ENCODE measurements at places on chromosomes 6 and 20.

DNA sequence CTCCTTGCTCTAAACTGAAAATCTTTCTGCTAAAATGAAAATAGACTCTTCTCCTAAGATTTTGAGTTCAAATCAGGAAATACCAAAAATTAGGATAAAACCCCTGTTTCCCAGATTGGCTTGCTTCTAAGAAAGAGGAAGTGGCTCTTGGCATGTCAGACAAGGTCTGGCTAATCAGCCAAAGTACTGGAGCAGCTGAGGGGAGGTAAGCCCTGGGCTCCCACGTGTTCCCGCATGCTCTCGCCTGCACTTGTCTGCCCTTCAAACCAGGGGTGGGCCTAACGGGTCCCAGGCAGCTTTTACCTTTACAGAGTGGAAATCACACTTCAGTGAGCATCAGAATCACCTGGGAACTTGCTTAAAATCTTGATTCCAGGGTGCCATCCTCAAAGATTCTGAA lies 43.2 kb upstream of the GABRR1 start:
- no peak for ATAC-seq
- no peak overlapping the region for H3K4me3 ChIP-seq
- H3K4me1 ChIP-seq: no peaks in the 10 kb centered on the region
- H3K27ac ChIP-seq: no peak overlapping the region
- peaks cover 4% of the 10 kb centered on the region for H3K27me3 ChIP-seq
- no peaks in the 10 kb centered on the region for H3K36me3 ChIP-seq

DNA sequence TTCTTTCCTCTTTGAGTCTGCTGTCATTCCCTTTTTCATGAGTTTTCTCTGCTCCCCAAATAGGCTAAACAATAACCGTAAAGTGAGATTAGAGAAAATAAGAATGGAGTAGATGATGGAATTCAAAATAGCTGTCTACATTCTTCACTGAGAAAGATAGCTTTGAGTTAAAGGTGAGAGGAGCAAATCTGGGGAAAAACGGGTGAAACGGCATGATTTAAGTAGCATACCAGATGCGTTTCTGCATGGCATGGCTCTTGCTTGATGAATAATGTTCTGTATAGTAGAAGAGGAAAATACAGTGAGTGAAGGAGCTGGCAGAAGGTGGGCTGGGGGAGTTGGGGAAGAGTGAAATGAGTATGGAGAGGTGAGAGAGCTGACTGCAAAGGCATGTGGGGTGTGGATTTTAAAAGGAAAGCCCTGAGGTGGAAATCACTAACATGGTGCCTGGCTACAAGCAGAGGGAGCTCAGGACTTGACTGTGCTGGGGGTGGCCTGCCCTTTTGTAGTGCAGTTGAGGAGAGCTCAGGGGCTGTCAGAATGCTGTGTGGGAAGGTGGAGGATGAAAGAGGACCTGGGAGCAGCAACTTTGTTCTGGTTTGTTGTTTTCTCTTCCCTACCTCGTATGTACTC lies 8.8 kb downstream of the BICRAL start:
- peaks cover 25% of the 10 kb centered on the region for H3K4me1 ChIP-seq
- peaks cover 19% of the 10 kb centered on the region for H3K36me3 ChIP-seq
- no peaks in the 10 kb centered on the region for H3K27me3 ChIP-seq
- ATAC-seq: no peak

- no peaks in the 10 kb centered on the region for H3K36me3 ChIP-seq
- H3K4me3 ChIP-seq: no peak overlapping the region
- H3K27me3 ChIP-seq: peaks cover 13% of the 10 kb centered on the region
- no peak overlapping the region for H3K27ac ChIP-seq
- no peak for ATAC-seq
Measured at GRCh38 chr20:61437280-61438206, 185.5 kb downstream of the CDH4 start.

DNA sequence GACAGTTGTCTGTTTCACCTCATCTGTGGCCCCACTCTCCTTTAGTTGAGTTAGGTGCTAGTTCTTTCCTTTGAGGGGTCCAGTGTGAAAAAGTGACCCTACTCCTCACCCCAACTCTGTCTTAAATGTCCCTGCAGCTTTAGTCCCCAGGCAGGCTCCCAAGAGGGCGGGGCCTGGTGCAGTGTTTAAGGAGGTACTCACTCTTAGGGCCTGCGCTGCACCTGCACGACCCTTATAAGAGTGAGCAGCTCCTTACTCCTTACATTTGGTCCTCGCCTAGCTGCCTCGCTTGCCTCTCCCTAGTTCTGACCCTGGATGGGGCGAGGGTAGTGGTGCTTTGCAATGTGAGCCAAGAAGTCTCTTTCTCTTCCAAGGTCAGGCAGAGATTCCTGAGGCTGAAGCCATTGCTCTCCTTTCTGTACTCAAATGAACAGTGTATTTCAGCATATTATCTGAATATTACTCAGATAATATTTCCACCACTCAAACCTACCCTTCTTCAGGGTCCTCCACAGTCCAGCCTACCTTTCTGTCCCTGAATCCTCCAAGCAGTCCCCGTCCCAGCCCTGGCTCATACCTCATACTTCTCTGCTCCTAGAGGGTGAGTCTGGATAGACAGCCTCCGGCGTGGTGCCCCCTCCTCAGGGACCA lies 11.9 kb upstream of the VEGFA start:
- no peaks in the 10 kb centered on the region for H3K27me3 ChIP-seq
- no peaks in the 10 kb centered on the region for H3K36me3 ChIP-seq
- no peak overlapping the region for H3K4me3 ChIP-seq
- no peak overlapping the region for H3K27ac ChIP-seq

GRCh38 chr6:158654498-158654897 lies 4.6 kb downstream of the SYTL3 start:
- no peaks in the 10 kb centered on the region for H3K27me3 ChIP-seq
- peak overlapping the region; percentile 83 for H3K4me3 ChIP-seq
- peaks cover 100% of the 10 kb centered on the region for H3K36me3 ChIP-seq
- H3K4me1 ChIP-seq: peaks cover 33% of the 10 kb centered on the region
- peak overlapping the region; percentile 95 for H3K27ac ChIP-seq

Measured in activated T-helper 17 cell treated with anti-CD3 and anti-CD28 coated beads, Interleukin-2, amount 50 U/mL, for 72 hours (primary cell).